Stimulated activated CD8-positive, alpha-beta memory T cell treated with anti-CD3 and anti-CD28 coated beads, Interleukin-15, amount 100 ng/mL, for 48 hours (primary cell): ENCODE measurements at places on chromosomes 7 and 10.

DNA sequence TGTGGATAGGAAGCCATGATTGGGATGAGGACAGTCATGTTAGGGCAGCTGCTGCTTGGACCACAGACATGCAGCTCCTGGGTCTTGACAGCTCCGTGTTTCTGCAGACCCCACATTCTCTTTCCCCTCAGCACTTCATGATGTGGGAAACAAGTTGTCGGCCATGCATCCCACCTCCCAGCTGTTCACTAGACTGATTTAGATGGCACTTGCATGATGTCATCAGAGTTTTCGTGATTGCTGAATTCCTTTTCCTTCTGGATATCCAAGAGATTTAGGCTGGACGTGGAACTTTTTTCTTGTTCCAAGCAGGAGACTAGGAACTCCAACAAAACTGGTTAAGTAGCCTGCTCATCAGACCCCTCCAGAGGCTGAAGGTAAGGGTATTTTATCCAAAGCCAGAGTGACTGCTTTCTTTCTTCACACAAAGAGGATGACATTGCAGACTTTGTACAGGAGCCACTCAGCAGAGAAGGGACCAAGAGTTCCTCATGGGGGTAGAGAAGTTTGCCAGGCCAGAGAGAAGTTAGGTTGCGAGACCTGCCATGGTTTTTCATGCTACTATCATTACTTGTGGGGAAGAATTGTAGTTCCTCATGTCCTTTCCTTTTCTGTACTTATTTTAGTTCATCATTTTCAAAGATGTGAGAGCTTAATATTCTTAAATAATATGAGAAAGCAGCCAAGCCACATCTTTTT is 117.7 kb upstream of the GJD4 start:
- no peak for DNase-seq

DNA sequence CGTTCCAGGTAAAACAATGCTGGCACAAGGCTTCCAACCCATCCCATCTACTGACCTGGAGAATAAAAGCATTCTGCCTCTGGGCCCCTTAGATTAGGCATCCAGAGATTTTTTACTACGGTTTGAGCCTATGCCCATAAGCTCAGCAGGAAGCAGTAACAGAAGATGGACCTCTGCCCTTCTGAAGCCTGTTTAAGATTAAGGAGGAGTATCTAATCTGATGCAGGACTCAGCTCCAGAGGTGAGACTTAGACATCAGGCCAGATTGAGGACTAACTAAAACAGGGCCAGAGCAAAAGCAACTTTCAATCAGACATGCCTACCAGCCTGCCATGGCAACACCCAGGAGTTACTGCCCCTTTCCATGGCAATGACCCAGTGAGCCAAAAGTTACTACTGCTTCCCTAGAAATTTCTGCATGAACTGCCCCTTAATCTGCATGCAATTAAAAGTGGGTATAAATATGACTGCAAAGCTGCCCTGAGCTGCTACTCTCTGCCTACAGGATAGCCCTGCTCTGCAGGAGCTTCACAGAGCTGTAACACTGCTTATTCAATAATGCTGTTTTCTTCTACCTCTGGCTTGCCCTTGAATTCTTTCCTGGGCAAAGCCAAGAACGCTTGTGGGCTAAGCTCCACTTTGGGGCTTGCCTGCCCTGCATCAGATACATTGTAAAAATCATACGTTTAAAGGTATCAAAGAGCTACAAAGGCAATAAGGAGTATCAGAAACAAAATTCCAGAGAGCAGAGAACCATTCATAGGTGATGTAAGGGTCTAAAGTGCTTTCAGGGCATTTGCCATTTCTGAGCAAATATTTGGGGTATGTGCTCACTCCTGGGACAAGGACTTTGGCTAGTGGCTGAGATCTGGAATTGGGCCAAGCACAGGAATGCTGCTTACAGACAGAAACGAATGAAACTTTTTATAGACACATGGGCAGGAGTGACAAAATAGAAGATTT is 25.0 kb upstream of the CNNM1 start:
- no peak for DNase-seq

GRCh38 chr10:77417359-77417758 is 220.2 kb downstream of the KCNMA1 start:
- no peak for DNase-seq

GRCh38 chr7:50684713-50685075 is 98.0 kb downstream of the GRB10 start:
- DNase-seq: no peak

DNA sequence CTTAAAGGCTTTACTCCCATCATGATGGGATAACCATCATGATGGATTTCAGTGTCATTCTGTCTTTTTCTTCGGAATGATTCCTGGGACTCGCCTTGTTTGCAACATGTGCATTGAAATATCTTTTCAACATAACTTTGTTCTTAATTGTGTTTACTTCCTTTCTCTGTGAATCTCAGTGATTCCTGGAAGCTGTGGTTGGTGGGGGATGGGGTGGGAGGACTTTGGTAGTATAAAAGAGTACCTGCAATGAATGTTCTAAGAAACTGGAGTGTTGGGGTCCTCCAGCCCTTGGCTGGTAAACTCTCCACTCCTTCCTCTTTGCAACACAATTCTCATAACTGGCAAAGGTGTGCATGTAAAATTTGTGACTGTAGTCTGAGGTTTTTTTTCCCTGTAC is 11.5 kb upstream of the SH2D4B start:
- no peak for DNase-seq

DNA sequence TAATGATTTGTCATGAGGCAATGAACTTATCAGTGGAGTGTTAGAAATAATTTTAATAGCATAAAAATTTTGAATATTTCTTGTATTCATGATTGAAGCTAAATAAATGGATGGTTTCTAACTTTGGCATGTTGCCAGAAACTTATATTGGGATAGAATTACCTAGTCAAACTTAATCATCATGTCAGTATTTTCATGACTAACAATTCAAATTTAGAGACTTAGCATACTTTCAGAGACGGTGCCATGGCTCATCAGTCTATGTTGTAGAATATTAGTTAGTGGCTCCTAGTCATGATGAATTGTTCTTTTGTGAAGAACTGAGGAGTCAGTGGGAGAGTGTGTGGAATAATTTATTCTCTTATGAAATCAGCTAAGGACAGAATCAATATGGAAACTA is 599.6 kb upstream of the POT1 start:
- DNase-seq: no peak

DNA sequence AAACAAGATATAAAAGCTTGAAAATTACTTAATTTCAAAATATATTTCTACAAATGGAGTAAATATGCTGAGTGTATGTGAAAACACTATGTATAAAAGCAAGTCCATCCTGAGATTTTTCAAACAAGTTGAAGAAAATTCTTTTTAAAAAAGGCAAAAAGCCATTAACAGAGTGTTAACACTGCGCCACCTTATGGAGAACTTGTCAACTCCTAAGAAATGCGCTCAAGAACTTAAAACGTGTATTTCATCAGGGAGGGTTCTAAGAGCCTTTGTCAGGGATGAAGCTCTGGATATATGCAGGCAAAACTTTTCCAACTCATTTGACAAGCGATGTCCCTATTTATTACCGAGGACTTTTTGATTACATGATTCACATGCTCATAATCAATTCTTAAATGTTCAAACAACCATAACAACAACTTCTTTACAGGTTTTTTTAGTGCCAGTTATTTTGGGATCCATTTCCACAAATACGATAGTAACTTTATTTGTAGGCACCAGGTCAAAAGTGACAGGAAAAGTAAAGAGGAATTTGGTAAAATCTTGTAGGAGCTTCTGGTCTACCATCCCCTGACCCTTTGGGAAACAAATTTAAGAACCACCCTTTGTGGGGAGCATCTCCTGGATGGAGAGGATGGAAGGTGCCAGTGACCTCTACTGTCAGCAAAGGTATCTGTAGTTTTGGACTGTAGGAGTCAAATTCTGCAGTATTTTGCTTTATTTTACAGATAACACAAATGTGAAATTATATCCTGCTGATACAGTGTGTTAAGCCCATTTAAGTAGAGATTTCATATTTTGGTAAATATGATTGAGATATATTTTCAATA is 23.2 kb downstream of the CALCR start:
- DNase-seq: no peak

DNA sequence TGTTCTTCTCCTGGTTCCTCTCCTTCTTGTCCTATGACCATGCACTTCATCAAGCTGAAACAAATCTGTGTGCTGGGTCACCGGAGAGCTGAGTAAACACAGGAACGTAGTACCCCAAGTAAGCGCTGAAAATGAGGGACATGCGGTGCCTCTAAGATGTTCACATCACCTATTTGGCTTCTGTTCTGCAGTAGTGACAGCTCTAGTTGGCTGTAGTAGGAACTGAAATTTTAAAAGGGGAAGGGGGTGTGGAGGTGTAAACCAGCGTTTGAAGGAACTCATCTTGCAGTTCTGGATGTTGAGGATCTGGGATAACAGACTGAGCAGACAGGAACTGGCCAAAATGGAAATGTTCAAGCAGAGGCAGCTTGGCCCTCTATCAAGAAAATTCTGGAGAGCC is 85.2 kb downstream of the WNT2 start:
- DNase-seq: no peak
